ENCODE measurements at places on chromosomes 2 and 18. TPM values are rescaled to one million over a fixed set of nuclear protein-coding genes. Genes with fewer than 3 reads are reported as not detected.

The ZNF892 gene
- polyA plus RNA-seq = 0.84 TPM

The GFPT1 gene
- 24.0 TPM for polyA plus RNA-seq

The LRRC30 gene
- not detected for polyA plus RNA-seq

The RNF144A gene
- polyA plus RNA-seq = 4.4 TPM

The SLC14A1 gene
- not detected for polyA plus RNA-seq

The CARF gene
- 3.0 TPM for polyA plus RNA-seq

The LHCGR gene
- not detected for polyA plus RNA-seq

The CROCC2 gene
- not detected for polyA plus RNA-seq

The YWHAQ gene
- polyA plus RNA-seq = 703 TPM

- DNase-seq = no peak
Measured at GRCh38 chr2:222976521-222977061, 75.4 kb upstream of the KCNE4 start.

- no peak for DNase-seq
Measured at GRCh38 chr2:48145845-48146452, 239.7 kb upstream of the FBXO11 start.

GRCh38 chr2:106972782-106973181, 86.8 kb upstream of the ST6GAL2 start:
- no peak for DNase-seq

- DNase-seq = no peak
Measured at GRCh38 chr2:37274359-37274965, 43.0 kb downstream of the NDUFAF7 start.

- no peak for DNase-seq
Measured at GRCh38 chr2:234905547-234906265, 46.1 kb upstream of the SH3BP4 start.

DNA sequence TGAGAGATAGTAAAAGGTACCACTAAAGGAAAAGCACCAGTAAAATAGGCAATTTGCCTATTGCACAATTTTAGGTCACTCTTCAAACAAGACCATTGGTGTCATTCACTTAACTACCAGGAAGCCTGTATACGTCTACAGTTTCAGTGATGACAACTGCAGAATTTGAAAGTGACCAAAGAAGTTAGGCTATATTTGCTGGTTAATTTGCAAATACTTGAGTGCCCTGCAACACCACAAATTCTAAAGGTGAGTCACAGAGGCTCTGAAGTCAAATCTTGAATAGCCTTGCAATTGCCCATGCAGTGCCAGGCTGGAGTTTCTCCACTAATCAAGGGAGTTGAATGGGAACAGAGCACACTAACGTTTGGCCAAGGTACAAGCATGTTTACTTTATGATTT, 128.7 kb upstream of the CCDC68 start:
- DNase-seq = peak; percentile 30

GRCh38 chr2:1556776-1557466, 143.7 kb downstream of the TPO start:
- DNase-seq = peak; percentile 41

GRCh38 chr2:97718051-97718882, 4.9 kb downstream of the ZAP70 start:
- DNase-seq = no peak

- no peak for DNase-seq
Measured at GRCh38 chr2:112572005-112572404, 12.4 kb upstream of the CHCHD5 start.

DNA sequence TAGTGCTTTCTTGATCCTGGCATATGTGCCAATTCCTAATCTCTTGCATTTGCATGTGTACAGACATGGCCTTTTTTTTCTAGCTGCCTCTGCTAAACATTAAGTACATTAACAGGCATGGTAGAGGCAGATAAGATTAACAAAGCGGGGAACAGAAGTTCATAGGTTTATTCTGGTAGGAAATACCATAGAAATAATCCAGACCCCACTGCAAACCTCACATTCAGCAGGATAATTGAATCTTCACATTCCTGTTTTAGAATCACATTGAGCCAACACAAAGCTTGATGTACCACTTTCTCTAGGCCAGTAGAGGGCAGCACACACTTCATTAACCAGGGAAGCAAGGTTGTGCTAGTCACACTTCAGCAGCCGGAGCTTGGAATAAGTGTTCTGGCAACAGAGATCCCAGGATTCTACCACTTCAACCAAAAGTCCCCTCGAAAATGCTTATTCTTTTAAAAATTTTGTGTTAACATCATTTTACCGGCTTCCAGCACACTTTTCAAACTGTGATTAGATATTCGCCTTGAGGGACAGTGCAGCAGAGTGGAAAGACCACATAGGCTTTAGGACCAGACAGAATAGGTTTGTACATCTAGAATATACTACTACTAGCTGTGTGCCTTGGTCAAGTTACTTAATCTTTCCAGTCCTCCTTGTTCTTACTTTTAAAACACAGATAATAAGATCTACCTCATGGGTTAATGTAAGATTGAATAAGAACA, 420.2 kb upstream of the CHST9 start:
- peak; percentile 7 for DNase-seq

GRCh38 chr18:27599202-27599829, 414.2 kb upstream of the CHST9 start:
- peak; percentile 39 for DNase-seq

DNA sequence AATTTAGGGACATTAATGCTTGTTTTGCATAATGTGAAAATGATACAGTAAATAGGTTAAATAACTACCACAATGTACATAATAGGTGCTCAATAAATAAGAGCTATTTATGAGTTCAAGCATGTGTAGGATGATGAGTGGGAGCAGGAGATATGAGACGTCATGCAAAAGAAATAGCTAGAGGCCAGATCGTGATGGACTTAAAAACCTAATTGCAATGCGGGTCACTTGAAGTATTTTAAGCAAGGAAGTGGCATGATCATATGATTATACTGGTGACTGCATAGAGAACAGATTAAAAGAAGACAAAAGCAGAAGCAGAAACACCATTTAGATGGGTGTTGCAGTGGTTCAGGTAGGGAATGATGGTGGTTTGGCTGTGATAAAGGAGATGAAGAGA, 78.0 kb downstream of the HNMT start:
- DNase-seq = no peak

- DNase-seq = no peak
Measured at GRCh38 chr18:5294113-5294456, 1.4 kb downstream of the ZBTB14 start.
